ENCODE measurements at places on chromosomes 7 and 10. TPM values are rescaled to one million over a fixed set of nuclear protein-coding genes. Genes with fewer than 3 reads are reported as not detected.

The CNPY1 gene
- not detected for polyA plus RNA-seq

The RALA gene
- polyA plus RNA-seq: 102 TPM

The BEND7 gene
- polyA plus RNA-seq: 19.3 TPM

The LOXL4 gene
- polyA plus RNA-seq: 5.4 TPM

- no peak for DNase-seq
Measured at GRCh38 chr7:121452389-121452788, 56.3 kb upstream of the FAM3C start.

- DNase-seq: no peak
Measured at GRCh38 chr7:128937647-128938543, at the start of gene IRF5. TSS of gene IRF5 (plus strand) at chr7:128937927. CDS start at chr7:128942082, 4,155 bp downstream.

DNA sequence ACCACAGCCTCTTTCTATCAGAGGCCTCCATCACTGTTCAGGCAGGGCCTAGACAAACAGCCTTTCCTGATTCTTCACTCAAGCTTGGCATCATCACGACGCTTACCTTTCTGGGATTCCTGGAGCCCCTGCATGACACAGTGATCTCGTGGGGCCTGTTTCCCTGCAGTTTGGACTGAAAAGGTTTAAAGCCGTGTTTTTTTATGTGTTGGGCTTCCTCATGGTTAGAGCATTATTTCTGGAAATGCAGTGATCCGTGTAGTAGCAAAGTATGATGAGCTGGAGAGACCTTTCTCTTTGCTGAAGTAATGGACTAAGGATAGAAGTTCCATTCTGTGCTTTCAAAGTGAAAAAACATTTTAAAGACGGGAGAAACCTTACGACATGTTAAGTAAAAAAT lies 169.1 kb downstream of the BMPER start:
- no peak for DNase-seq

DNA sequence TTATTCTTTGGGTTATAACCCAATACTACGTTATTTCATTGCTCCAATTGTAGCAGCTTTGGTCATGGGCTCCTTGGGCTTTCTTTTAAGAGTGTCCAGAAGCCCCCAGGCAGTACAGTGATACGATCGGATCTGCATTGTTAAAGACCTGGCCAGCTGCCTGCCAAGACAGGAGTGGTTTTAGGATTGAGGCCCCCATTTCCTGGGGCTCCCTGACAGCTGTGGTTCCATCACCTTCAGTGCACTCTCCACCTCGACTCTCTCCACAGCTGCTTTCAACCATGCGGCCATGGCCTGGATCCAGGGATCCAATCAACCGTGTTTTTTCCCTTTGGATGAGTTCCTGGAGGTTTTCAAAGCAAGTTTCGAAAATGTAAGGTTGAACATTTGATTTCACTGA lies 123.4 kb upstream of the BTBD16 start:
- DNase-seq: no peak

- no peak for DNase-seq
Measured at GRCh38 chr7:142908921-142909890, 23.7 kb upstream of the TRPV6 start.

- DNase-seq: no peak
Measured at GRCh38 chr10:8055420-8056349, 1.2 kb downstream of the GATA3 start.

DNA sequence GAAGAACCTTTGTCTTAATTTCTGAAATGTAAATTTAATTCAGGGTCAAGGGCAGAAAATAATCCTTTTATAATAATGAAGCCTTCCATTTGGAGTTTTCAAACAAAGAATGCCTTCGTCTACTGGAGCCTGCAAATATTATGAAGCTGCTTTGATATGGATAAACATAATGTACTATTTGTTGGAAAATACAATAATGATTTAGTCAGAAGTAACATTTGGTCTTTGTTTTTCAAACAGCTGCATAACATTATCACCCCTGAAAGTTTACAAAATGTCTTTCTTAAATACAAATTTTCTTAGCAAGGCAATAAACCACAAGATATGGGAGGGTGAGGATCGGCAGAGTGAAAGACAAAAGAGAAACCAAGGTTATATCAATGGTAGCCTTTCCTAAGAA lies 41.5 kb downstream of the TMEM26 start:
- DNase-seq: peak; percentile 34

GRCh38 chr10:128998101-128998805 lies 468.8 kb upstream of the MGMT start:
- DNase-seq: no peak

GRCh38 chr7:5363729-5364128 lies 59.9 kb downstream of the TNRC18 start:
- no peak for DNase-seq

GRCh38 chr7:95376632-95377400 lies 19.4 kb downstream of the PON3 start:
- DNase-seq: no peak

Data from right lung (tissue), 10 donors.